ENCODE measurements at places on chromosomes 12 and 14.

DNA sequence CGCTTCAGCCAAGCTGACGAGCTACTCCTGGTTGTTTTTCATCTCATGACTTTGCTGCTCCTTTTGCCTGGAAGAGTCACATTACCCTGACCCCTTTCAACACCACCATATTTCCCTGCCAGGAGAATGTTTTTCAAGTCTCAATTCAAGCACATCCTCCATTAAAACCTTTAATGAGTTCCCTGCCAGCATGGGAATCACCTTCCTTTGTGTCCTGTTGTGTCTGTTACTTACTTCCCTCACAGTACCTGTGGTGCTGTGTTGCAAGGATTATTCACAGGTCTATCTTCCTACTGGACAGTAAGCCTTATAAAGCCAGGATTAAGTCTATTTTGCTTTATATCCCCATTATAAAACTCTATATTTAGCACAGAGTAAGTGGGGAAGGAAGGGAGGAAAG, 13.6 kb upstream of the SLC35F4 start:
- DNase-seq: no peak

DNA sequence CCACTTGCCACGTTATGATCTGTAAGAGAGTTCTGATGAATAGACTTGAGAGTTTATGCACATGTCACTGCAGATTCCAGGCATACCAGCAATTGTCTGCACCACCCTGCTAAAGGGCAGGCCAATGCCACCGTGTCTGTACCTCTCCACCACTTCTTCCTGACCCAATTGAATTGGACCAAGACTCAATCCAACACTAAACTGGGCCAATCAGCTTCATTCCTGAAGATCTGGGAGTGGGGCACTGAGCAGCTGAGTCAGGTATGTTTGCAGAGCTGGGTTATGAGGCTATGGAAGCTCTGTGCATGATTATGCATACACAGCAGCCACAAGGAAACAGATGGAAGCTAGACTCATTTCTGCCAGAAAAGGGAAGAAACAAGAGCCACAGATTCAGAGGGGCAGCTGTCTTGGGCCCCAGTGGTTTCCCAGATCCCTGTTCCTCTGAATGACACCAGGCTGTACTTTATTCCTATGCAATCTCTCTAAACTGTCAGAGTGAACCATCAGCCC, 28.0 kb downstream of the DAO start:
- DNase-seq: peak; percentile 51

DNA sequence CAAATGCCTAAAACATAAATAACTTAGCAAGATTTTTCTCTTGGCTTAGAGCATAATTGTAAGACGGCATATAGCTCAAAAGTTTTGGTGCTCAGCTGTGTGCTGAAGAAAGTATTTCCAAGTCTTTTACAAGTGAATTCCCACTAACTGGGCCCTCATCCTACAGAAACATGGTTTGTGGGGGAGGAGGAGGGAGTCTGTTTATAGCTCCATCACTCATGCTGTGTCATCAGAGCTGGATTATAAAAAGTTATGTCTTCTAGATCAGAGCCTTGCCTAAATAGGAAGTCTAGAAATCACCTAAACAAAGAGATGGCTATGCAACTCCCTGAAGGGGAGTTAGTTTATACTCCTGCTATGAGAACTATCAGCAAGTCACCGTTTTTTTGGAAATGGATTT, 65.9 kb upstream of the OTOGL start:
- DNase-seq: no peak

DNA sequence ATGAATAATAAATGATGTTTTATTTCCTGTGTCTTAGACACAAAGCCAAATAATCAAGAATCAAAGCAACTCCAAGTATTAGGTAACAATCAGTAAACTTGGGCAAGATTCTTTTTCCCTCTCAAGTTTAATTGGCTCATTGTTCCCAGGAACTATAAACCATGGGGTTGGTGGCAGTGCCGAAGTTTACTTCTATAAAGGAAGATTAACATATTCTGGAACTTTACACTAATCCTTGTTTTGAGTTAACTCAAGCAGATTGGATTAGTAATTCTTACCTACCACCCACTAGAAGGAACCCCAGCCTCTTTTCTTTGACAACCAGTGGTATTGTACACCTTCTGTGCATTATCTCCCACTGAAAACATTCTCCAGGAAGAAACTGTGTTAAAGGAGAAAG, 197.1 kb downstream of the EXOC5 start:
- DNase-seq: no peak

- no peak for DNase-seq
Observed at GRCh38 chr12:24821691-24822090, 127.2 kb downstream of the BCAT1 start.

- no peak for DNase-seq
Observed at GRCh38 chr14:69259168-69259526, 811 bp upstream of the GALNT16 start.

DNA sequence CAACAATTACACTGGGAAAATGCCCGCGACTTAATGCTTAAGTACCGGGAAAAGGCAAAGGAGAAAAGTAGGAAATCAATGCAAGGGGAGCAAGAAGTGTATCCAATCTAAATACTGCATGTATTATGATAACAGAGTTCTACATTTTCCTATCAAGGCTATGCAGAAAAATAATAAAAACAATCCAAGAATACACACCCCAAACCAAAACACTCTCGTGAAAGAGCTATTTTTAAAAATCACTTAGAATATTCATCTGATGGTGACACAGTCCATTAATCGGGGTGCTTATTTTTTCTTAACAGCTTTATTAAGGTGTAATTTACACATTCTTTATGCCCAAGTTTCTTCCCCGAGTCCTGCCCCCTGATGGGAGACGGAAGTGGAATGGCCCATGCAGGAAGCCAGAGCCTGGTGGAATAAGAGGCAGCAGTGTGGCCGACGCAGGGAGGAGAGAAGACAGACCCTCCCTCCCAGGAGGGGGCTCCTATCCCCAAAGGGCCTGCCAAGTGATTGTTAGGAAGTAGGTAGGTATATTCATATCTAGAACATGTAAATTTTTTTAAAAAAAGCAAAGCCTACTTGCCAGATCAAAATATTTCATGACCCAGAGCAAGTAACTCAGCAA, 174.3 kb downstream of the FOXN3 start:
- no peak for DNase-seq

Data from inflammatory macrophage treated with lipopolysaccharide for 1 hour (primary cell).